ENCODE measurements at places on chromosomes 4 and X.

GRCh38 chrX:124018023-124018422, 56.5 kb downstream of the STAG2 start:
- no peak for DNase-seq

DNA sequence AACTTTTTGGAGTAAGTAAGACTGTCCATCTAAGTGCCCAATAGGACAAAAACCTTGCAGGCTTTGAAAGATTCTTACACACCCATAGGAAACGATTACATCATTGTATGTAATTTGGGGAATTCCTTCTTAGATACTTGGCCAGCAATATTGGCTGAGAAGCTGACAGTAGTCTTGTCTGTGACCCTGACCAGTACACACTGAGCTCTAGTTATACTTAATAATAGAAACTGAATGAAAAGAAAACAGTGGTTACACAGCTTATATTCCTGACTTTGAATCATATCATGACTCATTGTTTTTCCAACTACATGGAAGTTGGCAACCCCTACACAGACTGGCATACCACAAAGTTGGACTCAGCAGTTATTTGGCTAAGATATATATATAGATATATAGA, 7.1 kb upstream of the TLR2 start:
- DNase-seq = no peak

GRCh38 chr4:26583538-26583864, 383 bp upstream of the TBC1D19 start:
- DNase-seq = no peak

GRCh38 chr4:127509155-127509554, 123.6 kb upstream of the INTU start:
- peak; percentile 67 for DNase-seq

- DNase-seq = no peak
Measured at GRCh38 chrX:94511564-94511963, 837.6 kb downstream of the FAM133A start.

GRCh38 chrX:572538-573124, 58.0 kb upstream of the SHOX start:
- DNase-seq = no peak

DNA sequence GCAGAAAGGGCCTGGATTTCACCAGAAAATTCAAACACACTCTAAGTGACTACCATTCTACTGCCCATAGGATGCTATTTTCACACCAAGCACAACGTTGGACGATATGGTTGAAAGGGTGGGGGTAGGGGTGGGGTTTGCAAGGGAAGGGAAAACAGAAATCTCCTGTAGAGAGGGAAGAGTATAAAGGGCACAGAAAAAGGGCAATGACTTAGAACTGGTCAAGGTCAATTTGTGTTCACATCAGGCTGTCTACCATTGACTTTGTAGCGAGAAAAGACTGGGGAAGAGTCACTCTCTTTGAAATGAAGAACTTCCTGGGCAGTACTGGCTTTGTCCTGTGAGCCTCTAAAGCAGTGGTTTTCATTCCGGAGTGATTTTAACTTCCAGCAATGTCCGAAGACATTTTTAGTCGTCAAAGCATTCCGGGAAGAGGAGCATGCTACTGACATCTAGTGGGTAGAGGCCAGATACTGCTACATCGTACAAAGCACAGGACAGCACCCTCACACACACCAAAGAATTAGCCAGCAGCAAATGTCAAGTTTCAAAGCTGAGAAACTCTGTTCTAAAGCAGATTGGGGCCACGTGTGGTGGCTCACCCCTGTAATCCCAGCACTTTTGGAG, 48.4 kb upstream of the SLC7A3 start:
- no peak for DNase-seq

- DNase-seq = no peak
Measured at GRCh38 chr4:41124916-41125548, 89.3 kb downstream of the APBB2 start.

DNA sequence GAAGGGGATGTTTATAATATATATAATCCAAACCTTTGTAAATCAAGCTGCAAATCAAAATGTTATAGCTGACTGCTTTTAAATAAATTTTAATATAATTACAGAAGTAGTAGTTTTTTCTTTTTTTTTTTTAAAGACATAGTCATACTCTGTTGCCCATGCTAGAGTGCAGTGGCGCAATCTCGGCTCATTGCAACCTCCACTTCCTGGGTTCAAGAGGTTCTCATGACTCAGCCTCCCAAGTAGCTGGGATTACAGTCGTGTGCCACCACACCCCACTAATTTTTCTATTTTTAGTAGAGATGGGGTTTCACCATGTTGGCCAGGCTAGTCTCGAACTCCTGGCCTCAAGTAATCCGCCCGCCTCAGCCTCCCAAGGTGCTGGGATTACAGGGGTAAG, 178.7 kb downstream of the FBXW7 start:
- DNase-seq = no peak

GRCh38 chrX:15215366-15215765, 54.5 kb downstream of the ASB9 start:
- no peak for DNase-seq

All from AG04450 (cell line).